ENCODE measurements at places on chromosomes 7 and 10.

GRCh38 chr7:129940329-129940728 lies 12.4 kb downstream of the UBE2H start:
- no peak for DNase-seq

- no peak for DNase-seq
These were observed 53.9 kb downstream of the MYL10 start for GRCh38 chr7:101575168-101575567.

GRCh38 chr10:11357439-11357838 lies 254.0 kb downstream of the USP6NL start:
- no peak for DNase-seq

- peak; percentile 75 for DNase-seq
These were observed 8.9 kb downstream of the ANXA11 start for GRCh38 chr10:80196270-80196949.

Measured in stimulated activated CD4-positive, alpha-beta T cell treated with anti-CD3 and anti-CD28 coated beads, Interleukin-4, amount 100 ng/mL, for 24 hours (primary cell).